ENCODE measurements at places on chromosomes 11 and 22.

- H3K27ac ChIP-seq = no peak within 1 kb of the TSS
- no peak within 1 kb of the TSS for H3K4me3 ChIP-seq
- H3K27me3 ChIP-seq = peaks cover 37% of the 10 kb centered on the region
Observed at GRCh38 chr11:5941951-5942350, at the start of gene OR56A3. TSS of gene OR56A3 (plus strand) at chr11:5942251. CDS start at chr11:5947347, 5,096 bp downstream.

GRCh38 chr11:69804769-69805508, 14.3 kb downstream of the FGF3 start:
- peaks cover 30% of the 10 kb centered on the region for H3K27me3 ChIP-seq
- H3K27ac ChIP-seq = no peak overlapping the region
- no peak overlapping the region for H3K4me3 ChIP-seq
- H3K36me3 ChIP-seq = no peaks in the 10 kb centered on the region
- no peak for DNase-seq
- H3K4me1 ChIP-seq = no peaks in the 10 kb centered on the region

GRCh38 chr11:925496-926301, at the start of gene AP2A2:
TSS of gene AP2A2 (plus strand) at chr11:925870. CDS start at chr11:926022, 152 bp downstream.
- peak; percentile 87 for DNase-seq
- peaks cover 38% of the 10 kb centered on the region for H3K36me3 ChIP-seq
- H3K4me3 ChIP-seq = peak within 1 kb of the TSS; percentile 84
- H3K27ac ChIP-seq = peak within 1 kb of the TSS; percentile 84

GRCh38 chr11:83583757-83584366, 297.7 kb upstream of the CCDC90B start:
- H3K4me3 ChIP-seq = no peak overlapping the region
- H3K4me1 ChIP-seq = no peaks in the 10 kb centered on the region
- no peak for DNase-seq
- no peak overlapping the region for H3K27ac ChIP-seq

GRCh38 chr11:120565466-120566155, 54.1 kb downstream of the GRIK4 start:
- no peaks in the 10 kb centered on the region for H3K36me3 ChIP-seq
- peaks cover 56% of the 10 kb centered on the region for H3K27me3 ChIP-seq
- DNase-seq = no peak

- peak overlapping the region; percentile 80 for H3K4me3 ChIP-seq
- DNase-seq = no peak
- H3K27ac ChIP-seq = peak overlapping the region; percentile 90
- H3K27me3 ChIP-seq = no peaks in the 10 kb centered on the region
- H3K4me1 ChIP-seq = peaks cover 8% of the 10 kb centered on the region
- H3K36me3 ChIP-seq = peaks cover 11% of the 10 kb centered on the region
Observed at GRCh38 chr22:30921108-30921507, 47.5 kb downstream of the MORC2 start.

GRCh38 chr22:28779833-28780232, 7.3 kb downstream of the CCDC117 start:
- H3K4me1 ChIP-seq = peaks cover 26% of the 10 kb centered on the region
- no peak overlapping the region for H3K4me3 ChIP-seq
- H3K27ac ChIP-seq = no peak overlapping the region
- no peak for DNase-seq
- H3K27me3 ChIP-seq = no peaks in the 10 kb centered on the region

GRCh38 chr11:2260491-2261364, 9.7 kb downstream of the ASCL2 start:
- peaks cover 14% of the 10 kb centered on the region for H3K4me1 ChIP-seq
- no peak for DNase-seq
- no peak overlapping the region for H3K4me3 ChIP-seq
- H3K27ac ChIP-seq = no peak overlapping the region
- H3K27me3 ChIP-seq = no peaks in the 10 kb centered on the region

- H3K36me3 ChIP-seq = no peaks in the 10 kb centered on the region
- H3K27ac ChIP-seq = no peak overlapping the region
Observed at GRCh38 chr11:105158436-105158835, 18.9 kb upstream of the CARD18 start.

- H3K27me3 ChIP-seq = no peaks in the 10 kb centered on the region
- no peak overlapping the region for H3K4me3 ChIP-seq
- peaks cover 55% of the 10 kb centered on the region for H3K36me3 ChIP-seq
- DNase-seq = no peak
Observed at GRCh38 chr22:41885116-41885515, 29.8 kb downstream of the SHISA8 start.

- H3K4me1 ChIP-seq = peaks cover 35% of the 10 kb centered on the region
- H3K4me3 ChIP-seq = no peak overlapping the region
- H3K27me3 ChIP-seq = no peaks in the 10 kb centered on the region
- peaks cover 58% of the 10 kb centered on the region for H3K36me3 ChIP-seq
- no peak for DNase-seq
Observed at GRCh38 chr22:45324311-45324711, 14.6 kb downstream of the FAM118A start.

DNA sequence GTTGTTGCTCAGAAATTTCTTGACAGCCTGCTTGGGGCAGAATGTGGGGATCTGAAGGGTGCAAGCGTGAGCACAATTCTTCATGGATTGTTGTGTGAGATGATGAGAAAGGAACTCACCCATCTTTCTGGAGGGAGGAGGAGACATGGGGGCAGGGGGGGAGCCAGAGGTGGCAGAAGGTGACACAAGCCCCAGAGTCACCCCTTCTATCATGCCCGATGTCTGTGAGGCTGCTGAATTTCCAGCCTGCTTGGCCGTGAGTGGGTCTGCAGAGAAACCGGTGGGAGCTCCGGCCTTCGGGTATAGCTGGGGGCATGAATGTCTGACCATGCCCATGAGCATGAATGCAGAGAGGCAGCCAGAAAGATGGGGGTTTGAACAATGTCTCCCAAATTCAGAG, 870.7 kb downstream of the TBC1D22A start:
- no peaks in the 10 kb centered on the region for H3K4me1 ChIP-seq
- DNase-seq = no peak
- no peak overlapping the region for H3K4me3 ChIP-seq
- peaks cover 22% of the 10 kb centered on the region for H3K27me3 ChIP-seq
- H3K27ac ChIP-seq = no peak overlapping the region

DNA sequence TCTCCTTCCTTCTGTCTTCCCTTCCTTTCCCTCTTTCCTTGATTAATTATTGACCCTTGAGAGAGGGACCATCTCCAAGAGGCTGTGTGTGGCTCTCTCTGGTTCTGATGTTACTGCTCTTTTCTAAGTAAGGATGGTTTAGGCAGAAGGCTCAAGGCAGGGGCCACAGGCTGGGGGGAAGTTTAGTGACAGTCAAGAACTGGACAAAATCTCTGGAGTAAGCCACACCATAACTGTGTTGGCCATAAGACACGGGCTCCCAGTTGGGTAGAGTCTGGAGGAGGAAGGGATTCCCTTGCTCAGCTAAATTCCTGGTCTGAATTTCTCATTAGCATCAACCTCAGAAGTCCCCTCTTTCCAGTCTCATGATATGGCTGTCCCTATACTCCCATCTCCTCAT, 74.7 kb downstream of the BUD13 start:
- no peaks in the 10 kb centered on the region for H3K36me3 ChIP-seq
- H3K27me3 ChIP-seq = peaks cover 26% of the 10 kb centered on the region
- H3K27ac ChIP-seq = no peak overlapping the region
- peaks cover 3% of the 10 kb centered on the region for H3K4me1 ChIP-seq
- DNase-seq = no peak

DNA sequence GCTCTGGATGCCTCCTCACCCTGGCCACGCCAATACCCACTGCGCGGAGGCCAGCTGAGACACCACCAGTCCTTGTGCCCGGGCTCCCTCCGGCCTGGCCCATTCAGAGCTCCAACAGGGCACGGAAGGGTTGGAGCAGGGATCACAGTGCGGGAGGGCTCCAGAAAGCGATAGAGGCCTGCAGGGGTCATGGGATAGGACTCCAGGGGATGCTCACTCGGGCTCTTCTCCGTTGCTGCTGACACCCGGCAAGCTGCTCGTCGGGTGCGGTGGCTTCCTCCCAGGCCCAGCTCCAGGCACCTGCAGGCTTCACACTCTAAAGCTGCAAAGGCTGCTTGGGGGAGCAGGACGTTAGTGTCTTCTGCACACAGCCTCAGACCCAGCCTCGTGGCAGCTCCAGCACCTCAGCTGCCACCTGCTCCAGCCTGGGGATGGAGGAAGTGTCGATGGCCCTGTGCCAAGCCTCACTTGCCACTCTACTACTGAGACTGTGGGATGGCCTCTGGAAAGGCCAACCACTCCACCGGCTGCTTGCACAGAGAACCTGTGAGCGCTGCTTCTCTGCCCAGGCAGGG, 10.6 kb downstream of the WNT7B start:
- no peak for DNase-seq
- H3K4me1 ChIP-seq = peaks cover 4% of the 10 kb centered on the region
- H3K36me3 ChIP-seq = no peaks in the 10 kb centered on the region
- H3K27me3 ChIP-seq = peaks cover 43% of the 10 kb centered on the region

DNA sequence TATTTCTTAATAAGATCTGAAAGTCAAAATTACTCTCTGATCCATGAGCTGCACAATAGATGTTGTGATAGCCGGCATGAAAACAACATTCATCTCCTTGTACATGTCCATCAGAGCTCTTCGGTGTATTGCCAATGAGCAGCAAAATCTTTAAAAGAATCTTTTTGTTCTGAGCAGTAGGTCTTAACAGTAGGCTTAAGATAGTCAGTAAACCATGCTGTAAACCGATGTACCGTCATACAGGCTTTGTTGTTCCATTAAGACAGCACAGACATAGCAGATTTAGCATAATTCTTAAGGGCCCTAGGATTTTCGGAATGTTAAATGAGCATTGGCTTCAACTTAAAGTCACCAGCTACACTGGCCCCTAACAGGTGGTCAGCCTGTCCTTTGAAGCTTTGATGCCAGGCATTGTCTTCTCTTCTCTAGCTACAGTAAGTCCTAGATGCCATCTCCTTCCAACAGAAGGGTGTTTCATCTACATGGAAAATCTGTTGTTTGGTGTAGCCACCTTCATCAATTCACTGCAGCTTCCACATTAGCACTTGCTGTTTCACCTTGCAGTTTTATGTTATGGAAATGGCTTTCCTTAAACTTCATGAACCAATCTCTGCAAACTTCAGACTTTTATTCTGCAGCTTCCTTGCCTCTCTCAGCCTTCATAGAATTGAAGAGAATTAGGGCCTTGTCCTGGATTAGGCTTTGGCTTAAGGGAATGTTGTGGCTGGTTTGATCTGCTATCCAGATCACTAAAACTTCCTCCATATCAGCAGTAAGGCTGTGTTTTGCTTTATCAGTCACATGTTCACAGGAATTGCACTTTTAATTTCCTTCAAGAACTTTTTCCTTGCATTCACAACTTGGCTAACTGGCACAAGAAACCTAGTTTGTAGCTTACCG, 28.4 kb downstream of the RRP8 start:
- no peaks in the 10 kb centered on the region for H3K36me3 ChIP-seq
- peaks cover 1% of the 10 kb centered on the region for H3K4me1 ChIP-seq
- DNase-seq = no peak

GRCh38 chr11:93073026-93073425, 103.6 kb downstream of the MTNR1B start:
- H3K4me3 ChIP-seq = no peak overlapping the region
- H3K4me1 ChIP-seq = no peaks in the 10 kb centered on the region
- peaks cover 9% of the 10 kb centered on the region for H3K27me3 ChIP-seq
- H3K36me3 ChIP-seq = no peaks in the 10 kb centered on the region
- H3K27ac ChIP-seq = no peak overlapping the region
- DNase-seq = no peak

DNA sequence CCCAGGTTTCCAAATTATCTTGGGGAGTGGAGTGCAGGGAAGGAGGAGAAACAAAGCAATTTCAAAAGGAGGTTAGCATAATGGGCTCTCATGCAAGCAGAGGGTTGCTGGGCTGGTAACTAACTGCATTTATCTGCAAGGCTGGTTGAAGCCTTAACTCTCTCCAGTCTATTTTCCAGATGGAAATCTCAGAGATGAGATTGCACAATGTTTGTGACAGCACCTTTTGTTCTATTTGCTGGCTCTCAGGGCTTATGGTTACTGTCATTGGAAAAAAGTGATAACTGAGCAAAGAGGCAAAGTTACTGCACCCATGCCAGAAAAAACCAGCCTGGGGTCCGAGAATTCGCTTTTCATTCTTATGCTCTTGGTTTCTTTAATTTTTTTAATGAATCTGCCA, 33.2 kb downstream of the ABCC8 start:
- no peak for DNase-seq
- no peak overlapping the region for H3K27ac ChIP-seq
- H3K4me1 ChIP-seq = no peaks in the 10 kb centered on the region
- H3K4me3 ChIP-seq = no peak overlapping the region
- H3K36me3 ChIP-seq = peaks cover 3% of the 10 kb centered on the region

DNA sequence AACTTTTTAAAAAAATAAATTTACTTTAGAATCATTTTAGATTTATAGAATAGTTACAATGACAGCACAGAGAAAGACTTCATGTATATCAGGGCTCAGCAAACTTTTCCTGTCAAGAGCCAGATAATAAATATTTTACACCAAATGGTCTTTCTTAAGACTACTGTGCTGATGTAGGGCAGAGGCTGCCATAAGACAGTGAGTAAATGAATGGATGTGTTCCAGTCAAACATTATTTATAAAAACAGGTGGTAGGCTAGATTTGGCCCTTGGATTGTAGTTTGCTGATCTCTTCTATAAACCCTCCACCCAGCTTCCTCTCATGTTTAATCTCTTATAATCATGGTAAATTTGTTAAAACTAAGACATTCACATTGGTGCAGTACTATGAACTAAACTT, 33.0 kb downstream of the CECR2 start:
- no peak for DNase-seq
- no peaks in the 10 kb centered on the region for H3K4me1 ChIP-seq
- H3K4me3 ChIP-seq = no peak overlapping the region
- peaks cover 2% of the 10 kb centered on the region for H3K27me3 ChIP-seq

DNA sequence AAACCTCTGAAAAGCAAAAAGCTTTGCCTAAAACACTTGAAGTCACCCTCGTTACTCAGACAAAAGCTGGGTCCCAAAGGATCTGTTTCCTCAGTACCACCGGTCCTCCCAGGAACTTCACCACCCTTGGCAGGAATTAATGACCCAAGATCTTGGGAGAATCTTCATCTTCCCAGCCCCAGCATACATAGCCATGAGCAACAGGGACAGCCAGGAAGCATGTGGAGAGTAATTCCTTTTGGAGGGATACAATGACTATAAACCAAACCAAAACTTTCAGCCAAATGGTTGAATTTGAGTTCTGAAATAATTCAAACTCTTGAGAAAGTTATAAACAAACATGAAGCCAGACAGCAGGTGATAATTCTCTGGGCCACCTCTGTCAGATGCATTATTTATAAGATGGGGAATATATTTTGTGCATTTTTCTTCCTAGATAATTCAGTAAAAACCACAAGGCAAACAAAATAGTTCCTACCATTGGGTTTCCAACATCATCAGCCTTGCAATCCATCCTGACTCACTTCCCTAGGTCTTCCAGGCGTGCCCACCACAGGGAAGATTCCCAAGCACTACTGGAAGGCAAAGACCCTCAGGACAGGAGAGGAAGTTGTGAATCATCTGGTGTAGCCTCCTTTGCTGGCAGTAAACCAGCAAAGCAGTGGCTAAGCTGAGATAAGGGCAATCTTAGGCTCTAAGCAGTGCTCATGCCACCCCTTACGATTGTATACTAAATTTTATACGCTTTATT, 71.7 kb upstream of the DRD2 start:
- H3K4me1 ChIP-seq = no peaks in the 10 kb centered on the region
- no peaks in the 10 kb centered on the region for H3K36me3 ChIP-seq
- H3K27me3 ChIP-seq = peaks cover 55% of the 10 kb centered on the region
- DNase-seq = no peak
